ENCODE measurements at places on chromosomes 1 and 21.

- DNase-seq, result no peak
These were observed 749 bp downstream of the AKIRIN1 start for GRCh38 chr1:38991638-38992411.

- no peak for DNase-seq
These were observed 40.5 kb downstream of the COL6A1 start for GRCh38 chr21:46021978-46022544.

DNA sequence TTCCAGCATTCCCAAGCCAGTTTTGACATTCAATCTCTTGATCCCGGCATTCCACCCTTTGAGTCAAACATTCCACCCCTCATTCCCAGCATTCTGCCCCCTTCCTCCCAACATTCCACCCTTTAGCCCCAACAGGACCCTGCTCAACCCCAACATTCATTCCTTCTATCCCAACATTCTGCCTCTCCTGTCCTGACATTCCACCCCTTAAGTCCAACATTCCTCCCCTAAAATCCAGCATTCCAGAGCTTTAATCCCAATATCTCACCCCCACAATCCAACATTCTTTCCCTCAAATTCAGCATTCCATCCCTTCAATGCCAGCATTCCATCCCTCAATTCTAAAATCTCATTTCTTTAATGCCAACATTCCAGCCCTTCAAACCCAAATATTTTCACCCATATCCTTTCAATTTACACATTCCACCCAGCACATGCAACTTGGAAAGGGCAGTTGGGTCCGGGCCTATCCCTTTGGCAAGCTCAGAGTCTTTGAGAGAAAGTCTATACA, 22.9 kb downstream of the DDX20 start:
- no peak for DNase-seq

DNA sequence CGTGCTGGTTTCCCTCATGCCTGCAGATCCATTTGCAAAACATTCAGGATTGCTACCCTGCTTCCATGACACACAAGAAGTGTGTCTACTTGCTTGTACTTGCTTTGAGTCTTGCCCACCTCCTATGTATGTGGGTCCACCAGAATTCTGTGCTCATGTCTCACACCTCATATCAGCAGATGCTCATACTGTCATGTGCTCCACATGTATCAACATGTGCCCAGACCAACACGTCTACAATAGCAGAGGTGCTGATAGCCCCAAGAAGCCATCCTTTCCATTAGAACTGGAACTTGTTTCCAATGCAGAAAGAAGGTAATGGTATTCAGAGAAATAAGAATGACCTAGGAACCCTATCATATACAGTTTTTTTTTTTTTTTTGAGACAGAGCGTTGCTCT, 27.9 kb upstream of the MYOC start:
- DNase-seq, result no peak

GRCh38 chr1:203985044-203985443, 87.9 kb upstream of the SOX13 start:
- no peak for DNase-seq

- DNase-seq, result no peak
These were observed 92.7 kb downstream of the LEPR start for GRCh38 chr1:65512967-65513780.

- no peak for DNase-seq
These were observed 82.4 kb upstream of the MAGI3 start for GRCh38 chr1:113307771-113308445.

DNA sequence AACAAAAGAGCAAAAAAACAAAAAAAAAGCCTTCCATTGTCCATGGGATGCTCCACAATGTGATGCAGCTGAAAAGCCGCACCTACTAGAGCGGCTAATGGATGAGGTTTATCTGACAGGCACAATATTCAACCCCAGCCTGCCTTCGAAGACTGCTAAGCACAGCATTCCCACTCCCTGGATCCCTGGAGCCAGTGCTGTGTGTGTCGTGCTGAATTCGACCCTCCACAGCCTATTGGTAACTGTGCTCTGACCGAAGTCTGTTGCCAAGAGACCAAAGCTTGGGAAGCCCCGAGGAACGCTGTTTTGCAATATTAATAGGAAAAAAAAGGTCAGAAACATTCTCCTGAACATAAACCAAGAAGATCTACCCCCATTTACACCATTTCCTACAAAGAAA, 57.2 kb upstream of the PUM1 start:
- DNase-seq, result no peak

GRCh38 chr1:75785320-75785982, 605 bp upstream of the RABGGTB start:
- DNase-seq, result no peak

DNA sequence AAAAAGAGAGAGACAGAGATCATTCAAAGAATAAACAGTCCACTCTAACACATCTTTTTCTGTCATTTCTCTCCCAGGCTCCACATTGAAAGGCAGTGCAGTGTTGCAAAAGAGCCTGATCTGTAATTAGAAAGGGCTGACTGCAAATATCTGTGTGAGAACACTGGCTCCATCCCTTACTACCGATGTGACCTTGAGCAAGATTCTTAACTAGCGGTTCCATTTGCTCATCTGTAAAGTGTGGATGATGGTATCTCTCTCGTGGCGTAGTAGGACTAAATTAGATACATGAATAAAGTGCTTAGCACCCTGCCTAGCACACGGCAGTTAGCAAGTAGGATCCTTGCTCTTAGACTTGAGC, 26.9 kb upstream of the SLC44A3 start:
- DNase-seq, result no peak

- DNase-seq, result no peak
These were observed 45.3 kb downstream of the LGR6 start for GRCh38 chr1:202238914-202239313.

DNA sequence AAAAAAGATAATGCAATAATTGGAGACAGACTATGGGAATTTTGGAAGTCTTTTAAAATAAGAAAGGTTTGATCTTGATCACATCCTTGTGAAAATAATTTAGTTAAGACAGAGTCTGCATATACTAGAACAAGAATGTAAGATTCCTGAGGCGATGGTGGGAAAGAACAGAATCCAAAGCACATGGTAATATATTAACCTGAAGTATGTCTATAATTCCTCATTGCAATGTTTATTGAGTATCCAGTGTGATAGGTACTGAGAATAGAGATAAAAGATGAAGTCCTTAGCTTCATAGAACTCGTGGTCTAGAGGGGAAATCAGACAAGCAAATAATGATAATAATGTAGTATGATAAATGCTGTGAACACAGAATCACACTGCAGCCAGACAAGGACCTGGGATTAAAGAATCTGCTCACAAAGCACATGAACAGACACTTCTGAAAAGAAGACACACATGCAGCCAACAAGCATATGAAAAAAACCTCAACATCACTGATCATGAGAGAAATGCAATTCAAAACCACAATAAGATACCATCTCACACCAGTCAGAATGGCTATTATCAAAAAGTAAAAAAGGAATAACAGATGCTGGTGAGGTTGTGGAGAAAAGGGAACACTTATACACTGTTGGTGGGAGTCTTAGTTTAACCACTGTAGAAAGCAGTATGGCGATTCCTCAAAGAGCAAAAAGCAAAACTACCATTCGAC, 6.9 kb upstream of the ANGPTL3 start:
- no peak for DNase-seq

GRCh38 chr1:147640553-147641165, 29.7 kb downstream of the ACP6 start:
- peak; percentile 61 for DNase-seq

DNA sequence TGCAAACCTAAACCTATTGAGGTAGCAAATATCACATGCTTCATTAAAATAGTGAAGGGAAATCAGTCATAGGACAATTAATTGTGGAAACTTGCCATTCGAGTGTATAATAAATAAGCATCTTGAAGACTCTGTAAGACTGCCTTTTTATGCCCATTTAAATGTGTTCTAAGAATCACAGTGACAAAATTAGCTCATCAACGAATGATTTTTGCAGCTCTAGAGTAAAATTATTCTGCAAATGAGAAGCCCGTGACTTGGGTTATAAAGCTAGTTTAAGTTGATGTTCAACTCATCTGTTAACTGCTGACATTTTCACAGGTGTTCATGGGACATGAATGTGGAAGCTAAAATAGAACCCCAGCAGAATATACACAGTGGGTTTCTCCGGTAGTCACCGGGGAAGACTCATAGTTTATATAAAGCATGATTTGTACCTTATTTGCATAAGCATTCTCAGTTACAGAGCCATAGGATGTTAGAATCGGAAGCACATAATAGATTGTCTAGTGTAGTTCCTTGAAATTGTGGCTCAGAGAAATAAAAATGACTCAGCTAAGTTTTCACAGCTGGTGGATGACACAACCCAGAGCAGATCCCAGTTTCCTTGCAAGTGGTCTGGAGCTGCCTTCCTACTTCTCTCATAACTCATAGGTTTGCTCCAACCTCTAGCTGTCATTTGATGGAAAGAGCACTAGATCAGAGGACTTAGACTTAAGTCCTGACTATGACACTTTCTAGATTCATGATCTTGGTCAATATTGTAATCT, 107.3 kb downstream of the UCHL5 start:
- no peak for DNase-seq

- no peak for DNase-seq
These were observed 204.7 kb downstream of the BARHL2 start for GRCh38 chr1:90512441-90512840.

- DNase-seq, result no peak
These were observed 401 bp downstream of the WNT9A start for GRCh38 chr1:227947386-227947675.

- no peak for DNase-seq
These were observed 43.2 kb downstream of the FLVCR1 start for GRCh38 chr1:212901290-212901689.

DNA sequence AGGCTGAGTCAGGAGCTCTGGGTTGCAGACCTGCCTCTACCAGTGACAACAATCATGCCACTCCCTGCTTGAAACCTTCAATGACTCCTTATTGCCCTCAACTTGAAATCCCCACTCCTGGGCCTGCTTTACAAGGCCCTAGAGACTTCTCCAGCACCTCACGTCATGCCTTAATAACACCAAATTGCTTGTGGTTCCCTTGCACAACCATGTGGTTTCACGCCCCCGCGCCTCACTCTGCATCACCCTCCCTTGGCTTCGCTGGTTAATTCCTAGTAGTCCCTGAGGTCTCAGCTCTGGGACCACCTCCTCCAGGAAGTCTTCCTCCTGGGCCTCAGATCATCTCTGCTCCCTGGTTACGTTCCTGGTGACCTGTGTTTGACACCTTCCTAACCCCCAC, 33.0 kb downstream of the EPHA2 start:
- DNase-seq, result peak; percentile 14

DNA sequence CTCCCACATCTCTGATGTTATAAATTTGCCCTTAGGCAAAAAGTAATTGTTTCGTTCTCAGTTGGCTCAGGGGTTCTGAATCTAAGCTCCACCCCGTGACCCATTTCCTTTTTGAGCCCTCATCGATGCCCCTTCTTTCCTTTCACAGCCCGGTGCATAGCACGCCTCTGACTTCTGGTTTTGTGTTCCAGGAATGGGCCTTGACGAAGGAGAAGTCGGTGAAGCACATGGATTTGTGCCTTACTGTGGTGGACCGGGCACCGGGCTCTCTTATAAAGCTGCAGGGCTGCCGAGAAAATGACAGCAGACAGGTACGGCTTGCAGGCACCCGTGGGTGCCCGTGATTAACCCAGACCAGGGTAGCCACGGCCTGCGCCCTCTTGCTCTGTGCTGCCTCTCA, 151.9 kb downstream of the PGBD5 start:
- no peak for DNase-seq

DNA sequence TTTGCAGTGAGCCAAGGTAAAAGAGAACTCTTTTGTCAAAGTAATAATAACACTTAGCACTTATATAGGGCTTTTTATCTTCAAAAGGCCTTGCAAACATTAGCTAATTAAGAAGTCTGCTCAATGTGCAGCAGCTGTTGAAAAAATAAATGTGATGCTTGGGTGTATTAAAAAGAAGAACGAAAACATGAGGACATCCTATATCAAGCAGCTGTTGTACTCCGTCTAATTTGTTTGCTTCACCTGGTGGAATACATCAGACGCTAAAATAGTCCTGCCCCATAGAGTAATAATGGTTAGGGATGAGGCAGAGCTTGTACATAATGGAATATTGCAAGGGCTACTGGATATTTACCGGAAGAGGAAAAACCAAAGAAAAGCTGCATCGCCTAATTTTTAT, 299.5 kb downstream of the ST6GALNAC3 start:
- DNase-seq, result no peak

- no peak for DNase-seq
These were observed 44.6 kb downstream of the MIGA1 start for GRCh38 chr1:77824079-77824478.

DNA sequence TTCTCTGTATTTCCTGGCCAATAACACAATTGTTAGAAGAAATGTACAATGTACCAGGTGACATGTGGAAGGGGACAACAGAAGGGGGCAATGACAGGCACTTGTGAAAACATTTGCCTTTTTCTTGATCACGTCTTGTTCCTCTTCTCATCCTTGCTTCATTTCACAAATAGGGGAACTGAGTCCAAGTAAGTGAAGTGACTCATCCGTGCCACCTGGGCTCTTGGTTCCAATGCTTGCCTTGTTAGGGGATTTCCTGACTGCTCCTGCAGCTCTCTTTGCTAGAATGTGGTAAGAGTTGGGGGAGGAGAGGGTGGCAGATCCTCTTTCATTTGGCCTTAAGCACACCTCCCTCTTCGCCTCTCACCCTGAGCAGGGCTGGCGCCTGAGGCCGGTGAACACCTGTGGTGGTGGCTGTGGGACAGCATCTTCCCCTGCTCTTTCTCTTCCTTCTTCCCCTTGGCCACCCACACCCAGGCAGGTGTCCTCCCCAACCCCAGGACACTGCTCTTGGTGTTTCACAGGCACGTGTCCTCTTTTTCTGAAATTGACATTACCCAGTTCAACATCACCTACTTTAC, 2.2 kb upstream of the RHEX start:
- peak; percentile 7 for DNase-seq

GRCh38 chr1:44220001-44220751, 6.9 kb downstream of the DMAP1 start:
- no peak for DNase-seq

GRCh38 chr1:15336866-15337265, 72.8 kb upstream of the EFHD2 start:
- no peak for DNase-seq

- DNase-seq, result no peak
These were observed 26.9 kb downstream of the INAVA start for GRCh38 chr1:200921571-200922110.

DNA sequence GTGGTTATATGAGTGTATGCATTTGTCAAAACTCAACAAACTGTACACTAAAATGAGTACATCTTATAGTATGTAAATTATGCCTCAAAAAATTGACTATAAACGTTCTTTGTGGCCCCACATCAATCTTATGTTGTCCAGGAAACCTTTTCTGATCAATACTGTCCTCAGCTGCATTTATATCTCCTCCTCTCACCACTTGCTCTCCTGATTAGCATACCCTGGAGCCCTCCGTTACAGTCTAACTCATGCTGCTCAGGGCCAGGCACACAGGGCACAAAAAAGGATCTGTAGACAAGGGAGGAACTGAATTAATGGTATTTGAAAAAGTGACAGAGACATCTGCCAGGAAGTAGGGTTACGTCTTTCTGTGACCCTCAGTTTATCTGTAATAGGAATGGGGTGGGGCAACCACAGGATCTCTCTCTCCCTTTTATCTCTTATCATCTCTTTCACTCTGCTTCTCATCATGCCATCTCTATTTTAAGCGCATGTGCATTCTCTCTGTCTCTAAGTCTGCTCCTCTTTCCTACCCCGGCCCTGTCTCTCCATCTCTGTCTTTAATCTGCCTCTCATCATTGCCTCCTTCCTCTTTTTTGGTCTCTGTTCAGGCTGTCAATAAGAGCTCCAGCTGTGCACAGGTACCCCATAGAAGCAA, 7.0 kb upstream of the TAL1 start:
- DNase-seq, result no peak

GRCh38 chr1:18951818-18952391, 4.6 kb downstream of the IFFO2 start:
- DNase-seq, result peak; percentile 62

Data from stimulated activated CD8-positive, alpha-beta memory T cell treated with anti-CD3 and anti-CD28 coated beads, Interleukin-4, amount 100 ng/mL, for 1 hour (primary cell).